Effector CD8-positive, alpha-beta T cell (primary cell): ENCODE measurements at places on chromosomes 7 and 10.

DNA sequence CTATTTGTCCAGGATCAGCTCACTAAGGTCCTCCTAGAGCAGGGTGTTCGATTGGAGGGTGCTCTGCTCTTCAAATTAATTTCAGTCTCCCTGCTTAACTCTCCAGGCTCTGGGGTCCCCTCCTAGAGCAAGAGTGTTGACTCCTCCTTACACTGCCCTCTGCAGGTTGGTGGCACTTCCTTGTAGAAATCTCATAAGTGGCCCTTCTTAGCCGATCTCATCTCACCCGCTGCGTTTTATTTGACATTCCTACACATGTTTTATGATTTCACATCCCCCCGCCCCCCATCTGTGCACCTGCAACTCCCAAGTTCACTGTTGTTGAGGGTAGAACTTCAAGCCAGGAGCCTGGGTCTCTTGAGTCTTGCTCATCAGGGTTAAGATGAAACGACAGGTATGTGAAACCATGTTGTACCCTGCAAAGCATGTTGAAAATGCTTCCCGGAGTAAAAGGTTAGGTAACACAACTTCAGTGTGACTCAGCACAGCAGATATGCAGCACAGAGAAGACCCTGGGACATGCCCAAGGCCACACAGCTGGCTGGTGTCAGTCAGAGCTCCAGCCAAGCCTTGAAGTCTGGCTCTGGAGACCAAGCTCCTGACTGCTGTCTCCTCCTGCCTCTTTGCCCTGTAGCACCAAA lies 171.2 kb downstream of the PRKAG2 start:
- DNase-seq = no peak

DNA sequence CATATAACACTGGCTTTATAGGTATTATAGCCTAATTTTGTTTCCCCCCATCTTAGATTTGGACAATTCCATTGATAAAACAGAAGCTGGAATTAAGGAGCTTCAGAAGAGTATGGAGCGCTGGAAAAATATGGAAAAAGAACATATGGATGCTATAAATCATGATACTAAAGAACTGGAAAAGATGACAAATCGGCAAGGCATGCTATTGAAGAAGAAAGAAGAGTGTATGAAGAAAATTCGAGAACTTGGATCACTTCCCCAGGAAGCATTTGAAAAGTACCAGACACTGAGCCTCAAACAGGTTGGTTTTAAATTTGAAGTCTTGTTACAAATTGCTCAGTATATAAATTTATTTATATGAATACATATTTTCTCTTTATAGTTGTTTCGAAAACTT lies 34.1 kb downstream of the SMC3 start:
- DNase-seq = no peak

GRCh38 chr7:74026903-74027682 lies 880 bp upstream of the ELN start:
- peak; percentile 38 for DNase-seq

- no peak for DNase-seq
Observed at GRCh38 chr7:105309235-105310169, 79.2 kb downstream of the SRPK2 start.

DNA sequence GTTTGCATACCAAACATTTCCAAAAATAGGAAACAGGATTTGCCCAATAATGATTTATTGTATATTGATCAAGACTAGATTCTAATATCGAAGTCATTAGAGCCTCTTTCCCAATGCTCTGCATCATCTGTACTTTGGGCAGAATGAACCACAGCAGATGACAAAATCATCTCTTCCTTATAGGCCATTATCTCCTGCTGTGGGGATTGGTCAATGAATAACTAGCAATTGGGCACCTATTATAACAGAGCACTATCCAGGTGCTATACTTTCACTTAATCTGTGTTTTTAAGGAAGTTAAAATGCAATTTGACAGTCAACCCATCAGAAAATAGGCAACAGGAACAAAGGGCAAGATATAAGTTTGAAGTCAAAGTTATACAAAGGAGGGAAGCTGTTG lies 290.3 kb downstream of the AHR start:
- DNase-seq = no peak

- no peak for DNase-seq
Observed at GRCh38 chr7:39248041-39248691, 270.5 kb downstream of the POU6F2 start.

- DNase-seq = no peak
Observed at GRCh38 chr7:83130623-83131545, 31.8 kb downstream of the PCLO start.

DNA sequence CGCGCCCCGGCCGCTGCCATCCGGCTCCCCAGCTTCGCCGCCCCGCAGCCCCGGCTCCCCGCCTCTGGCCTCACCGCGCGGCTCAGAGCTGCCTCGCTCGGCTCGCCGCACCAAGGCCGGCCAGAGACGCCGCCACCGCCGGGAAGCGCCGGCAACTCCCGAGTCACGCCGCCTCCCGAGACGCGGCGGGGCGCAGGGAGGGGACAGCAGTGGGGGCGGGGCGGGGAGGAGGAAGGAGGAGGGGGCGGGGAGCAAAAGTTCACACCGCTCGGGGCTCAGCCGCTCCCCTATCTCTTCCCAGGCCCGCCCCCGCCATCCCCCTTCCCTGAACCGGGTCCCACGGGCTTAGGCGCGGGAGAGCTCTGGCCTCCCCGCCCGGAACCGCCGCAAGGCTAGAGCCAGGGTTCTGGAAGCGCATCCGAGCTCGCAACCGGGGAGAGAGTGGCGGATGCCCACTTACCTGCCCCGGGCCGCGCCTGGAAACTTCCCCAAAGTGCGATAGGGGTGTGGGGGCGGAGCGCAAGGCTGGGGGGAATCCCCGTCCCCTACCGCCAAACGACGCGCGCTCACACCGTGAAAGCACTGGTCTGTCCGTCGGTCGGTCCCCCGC lies 1.0 kb downstream of the CHST15 start:
- no peak for DNase-seq

- no peak for DNase-seq
Observed at GRCh38 chr10:116989439-116989838, 15.5 kb downstream of the SHTN1 start.

DNA sequence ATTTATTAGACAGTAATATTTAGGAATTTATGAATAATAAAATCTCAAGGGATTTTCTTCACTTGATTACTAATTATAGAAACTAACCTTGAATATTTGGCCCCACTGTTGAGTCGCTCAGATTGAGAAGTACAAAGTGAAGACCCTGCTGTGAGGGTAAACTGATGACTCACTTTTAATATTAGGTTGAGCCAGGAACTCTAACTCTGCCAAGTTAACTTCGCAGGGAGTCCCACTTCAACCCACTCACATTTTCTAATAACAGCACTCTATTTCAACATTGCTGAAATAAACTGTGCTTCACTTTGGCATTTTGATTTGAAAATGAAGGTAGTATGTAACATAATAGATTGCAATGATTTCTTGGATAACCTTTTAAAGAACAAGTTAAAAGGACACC lies 200.7 kb downstream of the POLR1F start:
- no peak for DNase-seq

DNA sequence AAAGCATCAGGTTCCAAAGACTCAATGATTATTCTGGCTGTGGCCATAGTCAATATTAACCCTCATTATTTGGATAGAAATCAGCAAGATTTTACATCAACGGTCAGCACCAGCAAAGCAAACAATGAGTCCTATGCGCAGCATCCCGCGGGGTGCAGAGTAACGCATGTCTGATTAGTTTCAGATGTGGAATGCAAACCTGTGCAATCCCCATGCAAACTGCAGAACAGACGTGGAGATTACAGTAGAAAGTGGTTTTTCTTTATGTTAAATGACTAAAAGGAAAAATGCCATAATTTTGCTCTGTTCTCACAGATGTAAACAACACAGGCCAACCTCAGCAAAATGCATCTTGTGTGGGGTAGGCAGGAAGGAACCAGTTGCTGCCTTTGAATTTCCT lies 258.1 kb upstream of the GRB10 start:
- no peak for DNase-seq

GRCh38 chr7:20793248-20793647 lies 6.6 kb upstream of the SP8 start:
- no peak for DNase-seq

GRCh38 chr7:15783987-15784693 lies 97.7 kb upstream of the MEOX2 start:
- no peak for DNase-seq

- DNase-seq = no peak
Observed at GRCh38 chr10:14556285-14556956, 218.3 kb downstream of the FAM107B start.

GRCh38 chr7:116210345-116211005 lies at the start of gene TES:
Gene TES (plus strand): TSS chr7:116210539. CDS start chr7:116210708, 169 bp downstream.
- DNase-seq = peak; percentile 47

DNA sequence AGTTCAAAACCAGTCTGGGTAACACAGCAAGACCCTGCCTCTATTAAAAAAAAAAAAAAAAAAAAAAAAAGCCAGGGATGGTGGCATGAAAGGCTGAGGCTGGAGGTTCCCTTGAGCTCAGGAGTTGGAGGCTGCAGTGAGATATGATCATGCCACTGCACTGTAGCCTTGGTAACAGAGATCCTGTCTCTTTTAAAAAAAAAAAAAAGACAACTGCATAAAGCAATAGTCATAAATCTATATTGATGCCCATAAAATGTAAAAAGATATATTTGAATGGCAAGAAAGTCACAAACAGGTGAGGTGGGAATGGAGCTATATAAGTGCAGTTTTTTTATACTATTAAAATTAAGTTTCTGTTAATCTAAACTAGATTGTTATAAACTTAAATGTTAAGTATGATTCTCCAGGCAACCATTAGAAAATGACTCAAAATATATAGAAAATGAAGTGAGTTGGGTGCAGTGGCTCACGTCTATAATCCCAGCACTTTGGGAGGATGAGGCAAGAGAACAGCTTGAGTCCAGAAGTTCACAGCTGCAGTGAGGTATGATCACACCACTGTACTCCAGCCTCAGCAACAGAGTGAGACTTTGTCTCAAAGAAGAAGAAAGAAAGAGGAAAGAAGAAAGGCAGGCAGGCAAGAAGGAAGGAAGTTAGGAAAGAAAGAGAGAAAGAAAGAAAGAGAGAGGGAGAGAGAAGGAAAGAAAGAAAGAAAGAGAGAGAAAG lies 13.4 kb upstream of the HNRNPH3 start:
- DNase-seq = no peak

- DNase-seq = no peak
Observed at GRCh38 chr10:110857265-110858171, 14.2 kb upstream of the PDCD4 start.
